ENCODE measurements at places on chromosomes 13 and 19. TPM values are rescaled to one million over a fixed set of nuclear protein-coding genes. Genes with fewer than 3 reads are reported as not detected.

Gene CYP2S1
- 22.5 TPM for total RNA-seq

Gene HSD17B14
- total RNA-seq: 3.5 TPM

Gene ZNF223
- not detected for total RNA-seq

Gene PPFIA3
- total RNA-seq: 19.9 TPM

Gene PROZ
- not detected for total RNA-seq

Gene MIA
- not detected for total RNA-seq

Gene ZNF534
- not detected for total RNA-seq

Gene ZNF490
- total RNA-seq: 14.2 TPM

Gene NLRP4
- total RNA-seq: not detected

Gene FGF14
- total RNA-seq: 0.20 TPM

Gene VSIG10L
- 1.8 TPM for total RNA-seq

Gene TTYH1
- 1.3 TPM for total RNA-seq

Gene ADGRE1
- not detected for total RNA-seq

Gene DCLK1
- 10.8 TPM for total RNA-seq

Gene GJB2
- 36.5 TPM for total RNA-seq

Gene ERICH6B
- not detected for total RNA-seq

Gene DACT3
- 27.1 TPM for total RNA-seq

Gene KLF1
- total RNA-seq: 0.32 TPM

Gene YIPF2
- total RNA-seq: 69.1 TPM

Gene HCST
- total RNA-seq: not detected

Gene ZNF100
- total RNA-seq: 24.1 TPM

Gene ZNF878
- total RNA-seq: not detected

Gene ZNF90
- 24.5 TPM for total RNA-seq

Gene KLHL1
- total RNA-seq: not detected

Gene POLR1G
- total RNA-seq: 3.5 TPM

Gene C19orf81
- not detected for total RNA-seq

Gene CILP2
- total RNA-seq: 0.48 TPM

Gene ZNF175
- total RNA-seq: 5.6 TPM

Gene KIR3DL3
- total RNA-seq: not detected

Gene GGACT
- 8.8 TPM for total RNA-seq

Gene SSC5D
- 3.4 TPM for total RNA-seq

Gene PSG6
- total RNA-seq: not detected

Measured in transverse colon (tissue), 4 donors.